ENCODE measurements at places on chromosomes 12 and 14.

DNA sequence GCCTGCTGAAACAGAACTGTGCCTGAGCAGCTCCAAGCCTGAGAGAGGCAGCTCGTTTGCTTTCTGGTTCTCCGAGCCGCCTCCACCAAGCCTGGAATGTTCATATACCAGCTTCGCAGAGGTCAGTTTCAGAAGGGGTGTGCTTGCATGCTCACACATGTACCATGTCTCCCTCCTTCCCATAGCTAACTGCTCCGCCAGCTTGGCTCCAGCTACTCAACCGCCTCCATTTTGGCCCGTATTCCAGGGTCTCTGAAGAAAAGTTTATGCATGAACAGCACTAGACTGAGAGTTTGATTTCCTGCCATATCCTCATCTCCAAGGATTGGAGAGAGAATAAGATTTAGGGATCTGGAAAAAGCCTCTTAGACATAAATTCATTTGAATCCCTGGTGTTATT is 103.7 kb downstream of the SMOC1 start:
- no peak for DNase-seq

- peak; percentile 98 for DNase-seq
Observed at GRCh38 chr12:59597385-59597781, 1.6 kb downstream of the SLC16A7 start.

DNA sequence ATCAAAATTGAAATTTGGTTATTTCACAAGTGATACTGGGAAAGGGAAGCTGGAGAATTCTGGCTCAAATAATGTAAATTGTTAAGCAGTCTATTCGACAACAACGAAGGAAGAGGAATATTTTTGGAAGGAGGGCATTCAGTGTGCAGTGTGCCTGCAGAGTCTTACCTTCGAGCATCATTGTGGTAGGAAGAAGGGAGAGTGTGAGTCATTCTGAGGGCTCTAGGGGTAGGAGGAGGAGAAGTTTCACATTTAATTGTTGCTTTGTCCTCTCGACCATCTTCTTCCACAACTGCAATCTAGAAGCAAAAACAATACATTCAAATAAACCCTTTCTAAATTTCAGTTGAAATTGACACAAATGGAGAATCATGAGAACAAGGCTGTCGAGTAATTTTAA is 263.0 kb downstream of the ACSS3 start:
- DNase-seq, result no peak

DNA sequence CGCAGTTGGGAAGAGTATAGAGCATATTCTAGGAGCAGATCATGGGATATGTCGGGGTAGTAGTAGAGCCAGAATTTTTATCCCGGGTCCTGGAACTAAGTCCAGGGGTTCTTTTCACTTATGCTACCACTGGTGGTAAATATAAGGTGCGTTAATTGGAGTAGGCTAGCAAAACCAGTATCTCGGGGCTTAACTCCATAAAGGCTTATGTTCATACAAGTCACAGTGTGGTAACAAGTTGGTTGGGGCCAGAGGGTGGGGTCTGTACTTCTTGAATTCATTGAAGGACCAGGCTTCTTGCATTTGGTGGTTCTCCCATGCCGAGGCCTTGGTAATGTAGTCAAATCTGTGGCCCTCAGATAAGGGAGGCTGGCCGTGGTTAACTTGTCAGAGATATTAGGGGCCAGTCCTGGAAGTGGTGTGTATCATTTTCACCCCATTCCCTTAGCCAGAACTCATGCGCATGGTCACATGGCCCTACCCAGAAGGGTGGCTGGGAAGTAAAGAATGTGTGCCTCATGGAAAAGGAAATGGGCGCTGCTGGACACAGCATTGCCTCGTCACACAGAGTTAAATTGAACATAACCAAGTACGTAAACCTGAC is 1.5 kb upstream of the ZNF641 start:
- no peak for DNase-seq

GRCh38 chr12:125530201-125530600 is 465.0 kb downstream of the AACS start:
- DNase-seq, result no peak

Data from amniotic epithelial cell (primary cell).